MG63 (cell line): ENCODE measurements at places on chromosomes 4 and X.

GRCh38 chr4:89101256-89102161 lies 9.8 kb upstream of the TIGD2 start:
- DNase-seq: no peak

DNA sequence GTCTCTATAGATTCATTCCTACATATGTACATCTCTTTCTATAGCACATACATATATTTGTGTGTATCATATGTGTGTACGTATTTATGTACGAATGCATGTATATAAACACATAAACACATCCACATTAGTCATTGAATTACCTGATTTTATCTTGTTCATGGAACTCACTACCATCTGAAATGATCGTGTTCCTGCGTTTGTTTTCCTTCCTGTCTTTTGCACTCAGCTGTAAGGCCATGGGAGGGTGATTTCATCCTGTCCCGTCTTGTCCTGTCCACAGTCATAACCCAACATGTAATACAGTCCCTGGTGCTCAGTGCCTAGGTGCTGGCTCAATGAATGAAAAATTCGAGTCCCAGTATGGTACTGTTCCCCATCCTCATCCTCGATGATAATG lies 191.8 kb upstream of the PSAPL1 start:
- no peak for DNase-seq

DNA sequence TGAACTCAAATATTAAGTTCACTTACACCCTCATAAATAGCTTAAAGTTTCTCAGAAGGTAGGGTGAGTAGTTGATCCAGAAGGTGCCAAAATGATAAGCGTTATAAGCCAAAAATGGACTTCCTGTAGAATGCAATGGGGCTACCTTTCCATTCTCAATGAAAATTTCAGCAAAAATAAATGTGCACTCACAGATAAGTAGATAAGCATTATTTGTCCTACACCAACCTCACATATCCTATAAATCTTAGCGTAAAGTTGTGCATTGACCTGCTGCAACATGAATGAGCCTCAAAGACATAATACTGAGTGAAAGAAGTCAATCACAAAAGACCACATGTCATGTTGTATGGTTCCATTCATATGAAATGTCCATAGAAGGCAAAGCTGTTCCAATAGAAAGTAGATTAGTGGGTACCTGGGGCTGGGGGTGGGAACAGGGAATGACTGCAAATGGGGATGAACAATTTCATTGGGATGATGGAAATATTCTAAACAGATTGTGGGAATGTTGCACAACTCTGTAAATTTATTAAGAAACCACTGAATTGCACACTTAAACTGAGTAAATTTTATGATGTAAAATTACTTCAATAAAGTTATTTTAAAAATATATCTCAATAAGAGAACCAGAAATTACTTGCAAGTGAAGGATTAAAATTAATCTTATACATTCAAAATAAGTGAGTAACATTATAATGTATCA lies 100.9 kb downstream of the AMELX start:
- DNase-seq: no peak

GRCh38 chrX:96704629-96705028 lies 20.0 kb downstream of the DIAPH2 start:
- DNase-seq: no peak

DNA sequence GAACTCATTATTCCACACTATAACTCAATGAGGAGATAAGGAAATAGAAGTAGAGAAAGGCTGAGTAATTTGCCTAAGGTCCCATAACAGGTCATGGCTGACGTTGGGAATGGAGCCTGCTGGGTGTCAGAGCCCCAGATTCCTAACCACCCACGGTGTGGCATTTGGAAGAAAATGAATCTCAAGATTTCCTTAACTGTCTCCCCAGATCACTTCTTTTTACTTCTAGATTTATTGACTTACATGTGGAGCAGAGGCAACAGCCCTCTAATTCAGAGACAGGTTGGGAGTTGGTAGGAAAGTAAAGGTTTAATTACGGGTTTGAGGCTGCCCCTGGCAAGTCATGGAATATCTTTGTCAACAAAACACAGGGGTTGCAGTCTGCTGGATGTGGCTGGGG lies 134.0 kb downstream of the ARHGAP10 start:
- DNase-seq: no peak

DNA sequence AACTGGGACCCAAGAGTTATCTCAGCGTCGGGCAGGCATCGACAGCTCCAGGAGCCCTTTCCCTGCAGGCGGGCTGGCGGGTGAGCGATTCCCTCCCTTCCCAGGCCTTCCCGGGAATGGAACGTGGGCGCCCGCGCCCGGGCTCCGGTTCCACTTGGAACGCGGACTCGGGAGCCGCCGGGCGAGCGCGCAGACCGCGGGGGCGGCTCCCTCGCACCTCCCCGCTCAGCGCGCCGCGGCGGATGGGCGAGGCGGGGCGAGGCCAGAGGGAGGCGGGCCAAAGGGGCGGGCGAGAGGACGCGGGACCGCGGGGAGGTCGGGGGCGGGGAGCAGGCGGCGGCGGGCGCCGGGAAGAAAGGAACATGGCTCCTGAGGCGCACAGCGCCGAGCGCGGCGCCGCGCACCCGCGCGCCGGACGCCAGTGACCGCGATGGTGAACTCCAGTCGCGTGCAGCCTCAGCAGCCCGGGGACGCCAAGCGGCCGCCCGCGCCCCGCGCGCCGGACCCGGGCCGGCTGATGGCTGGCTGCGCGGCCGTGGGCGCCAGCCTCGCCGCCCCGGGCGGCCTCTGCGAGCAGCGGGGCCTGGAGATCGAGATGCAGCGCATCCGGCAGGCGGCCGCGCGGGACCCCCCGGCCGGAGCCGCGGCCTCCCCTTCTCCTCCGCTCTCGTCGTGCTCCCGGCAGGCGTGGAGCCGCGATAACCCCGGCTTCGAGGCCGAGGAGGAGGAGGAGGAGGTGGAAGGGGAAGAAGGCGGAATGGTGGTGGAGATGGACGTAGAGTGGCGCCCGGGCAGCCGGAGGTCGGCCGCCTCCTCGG lies at the start of gene PKD2:
PKD2 (plus strand) TSS at position 332 of the 818 bp plus-strand sequence; CDS start at position 431, 99 bp downstream.
- DNase-seq: peak; percentile 80

- DNase-seq: no peak
Observed at GRCh38 chr4:67933038-67933437, 30.3 kb downstream of the TMPRSS11A start.
